ENCODE measurements at places on chromosomes 5 and 9.

GRCh38 chr9:105957830-105958229 lies 263.5 kb downstream of the TMEM38B start:
- no peak for DNase-seq

GRCh38 chr9:87793292-87793691 lies 67.4 kb downstream of the CTSL start:
- DNase-seq = no peak

DNA sequence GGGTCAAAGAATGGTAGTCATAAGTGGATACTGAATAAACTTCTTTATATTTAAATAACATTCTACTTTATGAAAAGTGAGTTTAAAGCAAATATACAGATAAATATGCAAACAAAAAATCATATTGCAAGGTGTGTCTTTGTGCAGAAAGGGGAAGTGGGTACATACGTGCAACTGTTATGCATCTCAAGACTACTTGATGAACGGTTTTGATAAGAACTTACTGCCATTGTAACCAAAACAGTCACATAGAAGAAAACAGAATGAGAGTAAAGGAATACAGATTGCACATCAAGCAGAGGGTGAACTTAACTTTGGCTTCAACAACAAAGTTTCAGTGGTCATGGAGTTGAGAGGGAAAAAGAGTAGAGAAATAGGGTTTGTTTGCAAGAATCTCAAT lies 9.9 kb downstream of the CAMK4 start:
- no peak for DNase-seq

DNA sequence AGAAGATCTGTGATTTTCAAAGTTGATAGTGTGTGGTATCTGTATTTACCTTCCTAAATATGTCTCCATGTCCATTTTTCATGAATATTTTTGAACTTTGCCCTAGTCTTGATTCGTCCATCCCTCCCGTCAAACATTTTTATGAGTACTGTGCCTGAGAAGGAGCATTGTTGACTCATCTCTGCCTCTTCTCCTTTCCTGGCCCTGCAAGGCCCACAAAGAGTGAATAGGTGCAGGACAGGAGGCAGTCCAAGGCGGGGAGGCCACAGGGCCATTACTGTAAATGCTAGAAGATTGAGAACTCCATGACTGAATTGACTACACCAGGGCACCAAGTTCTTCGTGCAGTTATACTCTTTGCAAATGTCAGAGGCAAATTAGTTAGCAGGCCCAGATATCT lies 200.9 kb downstream of the ZSWIM6 start:
- DNase-seq = no peak

GRCh38 chr5:170297589-170298462 lies at the start of gene LCP2:
TSS of gene LCP2 (minus strand) at chr5:170297777. CDS start at chr5:170297611, 166 bp downstream.
- DNase-seq = peak; percentile 54

- DNase-seq = no peak
Observed at GRCh38 chr9:94906713-94907112, 180.2 kb downstream of the AOPEP start.

DNA sequence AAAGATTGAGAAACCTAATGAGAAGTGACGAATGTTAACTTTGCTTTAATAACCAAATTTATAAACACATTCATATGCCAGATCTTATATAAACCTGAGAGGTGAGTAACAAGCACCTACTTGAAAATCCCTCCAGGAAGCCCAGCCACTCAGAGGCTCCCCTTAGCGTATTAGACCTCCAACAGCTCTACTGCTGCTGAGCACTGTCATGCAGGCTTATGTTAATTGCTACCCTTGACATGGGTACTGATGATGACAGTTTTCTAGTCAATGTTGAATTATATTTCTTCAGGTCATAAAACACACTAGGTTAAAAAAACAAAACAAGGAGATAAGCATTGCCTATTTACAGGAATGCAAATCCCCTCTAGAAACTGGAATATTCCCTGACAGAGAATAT lies 161.2 kb downstream of the MPDZ start:
- no peak for DNase-seq

- DNase-seq = peak; percentile 82
Observed at GRCh38 chr5:181188700-181189362, 16.2 kb downstream of the TRIM7 start.

DNA sequence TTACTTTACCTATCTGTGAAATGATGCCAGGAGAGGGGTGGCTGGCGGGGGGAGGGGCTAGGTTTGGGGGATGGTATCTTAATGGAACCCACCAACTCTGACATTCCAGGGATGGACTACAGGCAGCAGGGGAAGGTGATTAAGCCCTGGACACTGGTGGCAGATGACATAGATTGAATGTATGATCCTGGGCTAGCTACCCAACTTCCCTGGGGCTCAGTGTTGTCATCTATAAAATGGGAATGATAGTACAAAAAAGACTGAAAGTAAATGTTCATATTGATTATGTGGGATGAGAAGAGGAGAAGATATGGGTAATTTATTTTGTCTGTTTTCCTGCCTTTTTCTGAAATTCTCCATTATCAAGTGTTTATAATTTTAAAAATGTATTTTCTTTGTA lies 6.2 kb downstream of the CORO2A start:
- no peak for DNase-seq

DNA sequence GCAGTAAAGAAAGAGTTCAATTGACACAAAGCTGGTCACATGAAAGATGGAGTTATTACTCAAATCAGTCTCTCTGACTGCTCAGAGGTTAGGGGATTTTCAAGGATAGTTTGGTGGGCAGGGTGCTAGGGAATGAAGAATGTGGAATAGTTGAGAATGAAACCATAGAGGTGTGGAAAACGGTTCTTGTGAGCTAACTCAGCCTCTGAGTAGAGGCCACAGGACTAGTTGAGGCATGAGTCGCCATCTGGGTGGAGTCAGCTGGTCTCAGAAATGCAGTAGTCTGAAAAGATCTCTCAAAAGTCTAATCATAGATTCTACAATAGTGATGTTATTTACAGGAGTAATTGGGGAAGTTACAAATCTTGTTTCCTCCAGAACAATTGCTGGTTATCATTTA lies 178.9 kb upstream of the SPEF2 start:
- no peak for DNase-seq

DNA sequence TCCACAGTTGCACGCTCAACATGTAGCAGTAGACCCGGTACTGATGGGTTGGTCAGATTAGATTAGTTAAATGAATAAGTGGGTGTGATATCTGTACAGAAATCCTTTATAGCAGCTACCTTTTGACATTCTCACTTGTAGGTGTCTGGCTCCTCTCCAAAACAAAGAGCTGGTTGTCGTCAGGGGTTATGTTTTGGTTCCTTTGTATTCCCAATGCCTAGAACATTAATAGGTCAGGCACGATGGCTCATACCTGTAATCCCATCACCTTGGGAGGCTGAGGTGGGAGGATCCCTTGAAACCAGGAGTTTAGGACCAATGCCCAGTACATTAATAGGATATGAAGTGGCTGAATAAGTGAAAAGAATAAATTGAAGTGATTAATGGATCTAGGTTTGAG lies 182.1 kb downstream of the SNCAIP start:
- DNase-seq = no peak

- no peak for DNase-seq
Observed at GRCh38 chr9:135959814-135960213, 1.4 kb downstream of the UBAC1 start.

- DNase-seq = peak; percentile 42
Observed at GRCh38 chr5:126280846-126281245, 142.4 kb upstream of the GRAMD2B start.

- DNase-seq = no peak
Observed at GRCh38 chr5:145463634-145464033, 371.5 kb downstream of the PRELID2 start.

DNA sequence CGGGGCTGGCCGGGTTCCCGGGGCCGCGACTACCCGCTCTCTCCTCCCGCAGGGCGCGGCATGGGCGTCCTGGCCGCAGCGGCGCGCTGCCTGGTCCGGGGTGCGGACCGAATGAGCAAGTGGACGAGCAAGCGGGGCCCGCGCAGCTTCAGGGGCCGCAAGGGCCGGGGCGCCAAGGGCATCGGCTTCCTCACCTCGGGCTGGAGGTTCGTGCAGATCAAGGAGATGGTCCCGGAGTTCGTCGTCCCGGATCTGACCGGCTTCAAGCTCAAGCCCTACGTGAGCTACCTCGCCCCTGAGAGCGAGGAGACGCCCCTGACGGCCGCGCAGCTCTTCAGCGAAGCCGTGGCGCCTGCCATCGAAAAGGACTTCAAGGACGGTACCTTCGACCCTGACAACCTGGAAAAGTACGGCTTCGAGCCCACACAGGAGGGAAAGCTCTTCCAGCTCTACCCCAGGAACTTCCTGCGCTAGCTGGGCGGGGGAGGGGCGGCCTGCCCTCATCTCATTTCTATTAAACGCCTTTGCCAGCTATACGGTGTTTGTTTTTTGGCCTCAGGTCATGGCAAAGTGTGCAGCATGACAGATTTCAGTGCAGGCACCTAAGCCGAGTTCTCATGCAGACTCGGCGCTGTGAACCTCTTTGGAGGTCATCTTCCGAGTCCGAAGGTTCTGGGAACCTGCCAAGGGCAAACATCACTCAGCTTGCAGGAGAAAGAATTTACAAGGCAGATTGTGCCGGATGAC lies 516 bp downstream of the MRPL41 start:
- DNase-seq = no peak

DNA sequence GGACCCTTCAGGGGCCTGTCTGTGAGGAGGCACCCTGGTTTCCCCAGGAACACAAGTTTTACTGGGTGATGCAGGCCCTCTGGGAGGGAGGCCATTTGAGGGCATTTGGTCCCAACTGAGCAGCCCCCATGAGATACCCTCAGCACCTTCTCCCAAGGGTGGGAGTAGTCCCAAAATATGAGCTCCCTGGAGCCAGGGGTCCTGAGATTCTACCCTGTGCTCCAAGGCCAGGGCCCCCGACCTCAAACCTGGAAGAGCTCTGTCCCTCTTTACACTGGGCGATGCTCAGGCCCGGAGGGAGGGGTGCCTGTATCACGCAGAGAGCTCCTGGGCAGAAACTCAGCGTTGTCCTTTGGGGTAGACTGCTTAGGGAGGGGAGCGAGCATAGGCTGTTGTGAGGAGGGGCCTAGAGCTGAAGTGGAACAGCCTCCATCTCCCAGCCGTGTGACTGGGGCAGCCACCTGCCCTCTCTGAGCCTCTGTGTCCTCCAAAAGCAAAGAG lies 64.0 kb upstream of the SYNPO start:
- no peak for DNase-seq

GRCh38 chr5:40939753-40940152 lies 30.5 kb downstream of the C7 start:
- no peak for DNase-seq

DNA sequence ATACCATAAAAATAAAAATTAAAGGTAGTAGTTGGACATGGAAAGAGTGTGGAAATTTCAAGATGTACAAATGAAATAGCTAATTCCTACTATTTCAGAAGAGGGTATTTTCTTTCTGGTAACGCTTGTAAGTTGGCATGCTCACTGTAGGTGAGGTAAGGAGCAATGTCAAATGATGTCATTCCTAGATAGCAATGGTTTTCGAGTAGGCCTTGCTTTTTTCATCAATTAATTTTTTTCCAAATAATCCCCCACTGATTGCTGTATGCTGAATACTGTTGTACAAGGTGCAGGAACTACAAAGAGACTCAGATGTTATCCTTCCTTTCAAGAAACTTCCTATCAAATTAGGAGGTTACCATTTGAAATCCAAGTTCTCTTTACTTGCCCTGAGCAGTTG lies 928 bp upstream of the SELENOP start:
- peak; percentile 37 for DNase-seq

DNA sequence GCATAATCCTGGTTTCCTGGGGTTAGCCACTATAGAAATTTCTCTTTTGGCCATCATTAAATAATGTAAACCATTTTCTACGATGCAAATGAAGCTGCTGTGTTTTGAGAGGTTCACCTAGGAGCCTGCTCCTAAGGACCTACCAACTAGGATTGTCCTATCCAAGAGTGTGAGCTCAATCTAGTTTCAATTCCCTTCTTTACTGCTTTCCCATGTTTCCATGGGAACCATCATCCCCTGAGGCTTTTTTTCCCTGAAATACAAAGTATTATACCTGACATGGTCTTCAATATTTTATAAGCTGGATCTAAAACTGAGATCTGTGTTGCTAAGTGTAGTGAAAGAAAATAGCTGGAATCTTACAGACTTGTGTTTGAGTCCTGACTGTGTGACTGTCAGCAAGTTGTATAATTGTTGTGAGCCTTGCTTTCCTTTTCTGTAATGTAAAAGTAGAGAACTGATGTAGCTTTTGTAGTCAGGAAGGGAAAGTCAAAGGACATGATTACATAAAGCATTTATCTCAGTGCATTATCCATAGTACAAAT lies 453.2 kb downstream of the PRR16 start:
- DNase-seq = no peak

GRCh38 chr5:2176581-2176980 lies 293.9 kb upstream of the IRX4 start:
- DNase-seq = no peak

Measured in globus pallidus (tissue), 1 donor.